ENCODE measurements at places on chromosomes 16 and 17. TPM values are rescaled to one million over a fixed set of nuclear protein-coding genes. Genes with fewer than 3 reads are reported as not detected.

ASGR2 gene
- not detected for polyA plus RNA-seq

TAT gene
- polyA plus RNA-seq, result not detected

GNG13 gene
- not detected for polyA plus RNA-seq

- H3K27ac ChIP-seq, result no peak overlapping the region
- peaks cover 7% of the 10 kb centered on the region for H3K36me3 ChIP-seq
- peaks cover 27% of the 10 kb centered on the region for H3K4me1 ChIP-seq
Observed at GRCh38 chr17:82876602-82877379, 37.0 kb upstream of the ZNF750 start.

DNA sequence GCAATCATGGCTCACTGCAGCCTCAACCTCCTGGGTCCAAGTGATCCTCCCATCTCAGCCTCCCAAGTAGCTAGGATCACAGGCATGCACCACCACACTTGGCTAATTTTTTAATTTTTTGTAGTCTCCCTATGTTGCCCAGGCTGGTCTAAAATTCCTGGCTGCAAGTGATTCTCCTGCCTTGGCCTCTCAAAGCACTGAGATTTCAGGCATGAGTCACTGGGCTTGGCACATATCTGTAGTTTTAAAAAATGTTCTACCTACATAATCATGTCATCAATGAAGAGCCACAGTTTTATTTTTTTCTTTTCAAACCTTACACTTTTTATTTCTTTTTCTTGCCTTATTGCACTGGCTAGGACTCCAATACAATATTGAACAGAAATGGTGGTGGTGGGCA lies 33.1 kb upstream of the COL1A1 start:
- no peak overlapping the region for H3K27ac ChIP-seq
- H3K36me3 ChIP-seq, result no peaks in the 10 kb centered on the region
- DNase-seq, result no peak

CD19 gene
- polyA plus RNA-seq, result 98.1 TPM

All from GM12878 (cell line).